GM12865 (cell line): ENCODE measurements at places on chromosomes 5 and 9.

DNA sequence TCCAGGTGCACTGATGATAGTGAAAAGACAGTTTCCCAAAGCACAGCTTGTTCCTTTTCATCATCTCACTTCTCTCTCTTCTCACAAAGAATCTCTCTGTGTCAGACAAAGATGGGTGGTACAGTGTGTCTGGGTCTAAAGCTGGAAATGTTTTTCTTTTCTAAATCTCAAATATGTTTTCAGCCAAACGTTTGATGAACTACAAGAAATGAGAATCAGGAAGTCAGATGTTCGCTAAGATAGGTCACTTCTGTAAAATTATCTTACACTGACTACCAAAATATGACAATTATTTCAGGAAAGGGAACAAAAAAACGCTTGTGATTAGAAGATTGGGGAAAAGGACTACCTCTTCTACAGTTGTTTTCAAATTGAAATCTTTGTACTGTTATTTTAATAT lies 708.8 kb downstream of the PTPRD start:
- no peak for DNase-seq

DNA sequence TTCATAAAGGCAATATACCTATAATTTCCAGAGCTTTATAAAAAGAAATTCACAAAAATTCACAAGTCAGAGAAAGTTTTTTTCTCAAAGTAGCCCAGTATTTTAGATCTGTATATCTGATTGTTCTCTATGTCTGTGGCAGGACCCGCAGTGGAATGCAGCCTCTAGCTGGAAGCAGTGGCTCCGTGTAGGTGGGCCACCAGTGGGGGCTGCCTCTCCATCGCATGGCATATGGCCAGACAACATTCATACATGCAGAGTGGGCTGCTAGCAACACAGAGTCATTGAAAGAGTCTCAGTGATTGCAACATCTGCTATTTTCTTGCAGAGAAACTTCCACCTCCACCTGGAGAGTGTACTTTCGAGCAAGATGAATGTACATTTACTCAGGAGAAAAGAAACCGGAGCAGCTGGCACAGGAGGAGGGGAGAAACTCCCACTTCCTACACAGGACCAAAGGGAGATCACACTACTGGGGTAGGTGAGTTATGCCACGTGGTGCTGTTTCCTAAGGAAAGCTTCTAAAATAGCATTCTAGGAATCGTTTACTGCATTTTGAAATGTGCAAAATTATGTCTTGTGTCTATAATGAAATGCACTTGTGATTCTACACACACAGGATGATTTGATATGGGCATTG lies 88.5 kb upstream of the SMC5 start:
- no peak for DNase-seq

GRCh38 chr5:62331921-62332320 lies 25.9 kb downstream of the KIF2A start:
- DNase-seq: no peak

DNA sequence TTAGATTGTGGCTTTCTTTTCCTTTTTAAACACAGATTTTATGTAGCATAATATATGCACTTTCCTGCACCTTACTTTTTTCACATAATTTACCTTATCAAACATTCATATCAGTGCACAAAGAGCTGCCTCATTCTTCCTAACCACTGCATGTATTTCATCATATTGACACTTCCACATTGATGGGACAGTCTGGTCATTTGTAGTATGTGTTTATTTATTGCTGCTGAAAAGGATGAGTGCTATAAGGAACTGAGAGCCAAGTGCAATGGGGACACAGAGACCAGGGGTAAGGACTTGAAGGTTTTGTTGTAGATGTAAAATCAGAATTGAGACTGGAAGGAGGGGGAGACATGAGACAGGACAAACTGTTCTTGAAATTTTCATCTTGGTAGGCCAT lies 193.8 kb downstream of the SMARCA2 start:
- no peak for DNase-seq

DNA sequence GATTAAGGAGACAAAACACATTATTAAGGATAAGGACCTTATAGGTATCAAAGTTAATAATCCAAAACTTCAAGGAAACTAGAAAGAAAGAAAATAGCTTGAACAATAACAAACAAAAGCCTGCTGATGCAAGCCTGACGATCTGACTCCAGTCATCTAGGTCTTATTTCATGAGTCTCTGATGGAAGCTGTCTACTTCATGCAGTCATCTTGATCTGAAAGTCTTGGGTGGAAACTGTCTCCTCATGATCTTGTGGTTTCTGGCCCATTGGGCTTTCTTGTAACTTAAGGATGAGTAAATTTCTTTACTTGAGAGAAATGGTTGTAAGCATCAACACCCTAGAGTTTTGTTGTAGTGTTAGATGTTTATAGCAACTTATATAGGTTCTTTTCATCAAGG lies 20.6 kb upstream of the PSIP1 start:
- peak; percentile 65 for DNase-seq

DNA sequence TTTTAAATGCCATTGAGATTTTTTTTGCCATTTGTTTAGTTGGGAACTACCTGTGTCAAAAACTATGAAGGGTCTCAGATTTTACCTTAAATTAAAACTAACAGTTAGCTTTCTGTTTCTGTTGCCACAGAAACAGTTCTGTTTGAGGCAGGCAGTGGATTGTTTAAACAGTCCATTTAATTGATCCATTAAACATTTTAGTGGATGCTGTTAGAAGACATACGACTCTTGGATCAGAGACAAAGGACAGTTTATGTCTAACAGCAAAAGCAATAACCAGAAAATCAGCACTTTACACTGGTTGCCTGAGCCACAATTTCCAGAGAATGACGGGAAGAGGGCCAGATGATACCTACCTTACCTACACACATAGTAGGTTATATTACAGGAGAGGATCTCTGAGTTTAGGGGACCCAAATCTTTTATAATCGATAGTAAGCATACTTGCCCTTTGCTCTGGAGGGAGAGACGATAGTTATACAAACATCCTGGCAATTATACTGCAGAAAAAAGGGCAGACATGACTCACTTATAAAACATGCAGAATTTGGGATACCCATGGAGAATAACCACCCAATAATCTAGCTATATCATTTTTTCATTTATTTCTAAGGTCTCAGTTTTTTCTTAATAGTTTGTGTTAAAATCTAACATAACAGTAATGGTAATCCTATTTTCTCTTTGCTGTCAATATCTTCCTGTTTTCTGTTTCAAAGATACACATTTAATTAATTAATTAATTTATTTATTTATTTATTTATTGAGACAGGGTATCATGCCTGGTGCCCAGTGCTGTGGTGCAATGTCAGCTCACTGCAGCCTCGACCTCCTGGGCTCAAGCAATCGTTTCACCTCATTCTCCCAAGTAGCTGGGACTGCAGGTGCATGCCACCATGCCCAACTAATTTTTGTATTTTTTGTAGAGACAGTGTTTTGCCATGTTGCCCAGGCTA lies 136.7 kb upstream of the TNFAIP8 start:
- DNase-seq: no peak

DNA sequence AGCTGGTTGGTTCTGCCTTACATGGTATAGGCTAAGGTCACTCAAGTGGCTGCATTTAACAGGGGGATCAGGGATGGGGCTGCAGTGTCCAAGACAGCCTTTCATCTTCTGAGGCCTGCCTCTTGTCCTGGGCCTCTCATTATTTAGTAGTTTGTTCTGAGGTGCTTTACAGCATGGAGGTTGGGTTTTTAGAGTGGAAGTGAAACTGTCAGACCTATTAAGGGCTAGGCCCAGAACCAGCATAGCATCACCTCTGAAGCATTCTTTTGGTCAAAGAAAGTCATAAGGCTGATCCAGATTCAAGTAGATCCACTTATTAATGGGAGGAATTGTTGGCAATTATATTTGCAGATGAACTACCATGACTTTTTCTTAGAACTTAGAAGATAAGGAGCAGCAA lies 146.0 kb upstream of the NMUR2 start:
- DNase-seq: no peak

DNA sequence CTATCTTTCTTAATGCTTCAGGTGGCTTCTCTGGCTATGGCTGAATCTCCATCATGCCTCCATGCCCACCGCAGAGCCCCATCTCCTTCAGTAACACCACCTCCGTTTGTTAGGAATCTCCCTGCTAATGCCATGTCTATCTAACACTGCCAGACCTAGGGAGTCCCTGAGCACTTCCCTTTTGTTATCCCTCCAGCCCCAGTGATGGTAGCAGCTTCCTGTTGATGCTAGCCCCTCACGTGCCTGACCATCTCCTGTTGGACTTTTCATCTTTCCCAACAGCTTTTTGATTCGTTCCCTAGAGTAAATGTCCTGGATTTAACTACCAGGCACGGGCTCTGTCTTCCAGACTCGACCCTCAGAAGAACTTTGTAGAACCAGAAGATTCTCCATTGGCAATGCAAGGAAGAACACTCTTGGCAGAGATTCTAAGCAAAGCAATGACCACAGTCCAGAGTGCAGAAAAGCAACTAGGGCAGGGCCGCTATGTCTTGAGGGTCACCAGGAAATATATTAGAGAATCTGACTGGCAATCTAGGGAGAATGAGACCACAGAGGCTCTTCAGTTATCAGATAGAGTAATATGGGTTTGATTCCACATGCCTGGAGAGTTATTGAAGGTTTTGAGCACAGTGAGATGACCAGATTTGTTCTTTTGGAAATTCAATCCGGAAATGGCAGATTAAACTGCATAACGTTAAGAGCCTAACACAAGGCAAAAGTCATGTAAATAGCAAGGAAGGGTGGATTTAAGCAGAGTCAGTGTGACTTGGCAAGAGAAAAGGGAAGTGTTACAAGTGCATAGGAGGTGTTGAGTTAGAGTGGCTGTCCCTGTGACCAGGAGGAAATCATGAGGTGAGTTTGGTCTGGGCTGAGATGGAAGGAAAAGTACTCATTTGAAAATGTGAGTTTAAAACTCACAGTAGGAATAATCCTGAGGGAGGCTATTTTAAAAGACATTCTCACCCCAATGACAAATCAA lies 555.2 kb downstream of the ACTL7B start:
- no peak for DNase-seq

DNA sequence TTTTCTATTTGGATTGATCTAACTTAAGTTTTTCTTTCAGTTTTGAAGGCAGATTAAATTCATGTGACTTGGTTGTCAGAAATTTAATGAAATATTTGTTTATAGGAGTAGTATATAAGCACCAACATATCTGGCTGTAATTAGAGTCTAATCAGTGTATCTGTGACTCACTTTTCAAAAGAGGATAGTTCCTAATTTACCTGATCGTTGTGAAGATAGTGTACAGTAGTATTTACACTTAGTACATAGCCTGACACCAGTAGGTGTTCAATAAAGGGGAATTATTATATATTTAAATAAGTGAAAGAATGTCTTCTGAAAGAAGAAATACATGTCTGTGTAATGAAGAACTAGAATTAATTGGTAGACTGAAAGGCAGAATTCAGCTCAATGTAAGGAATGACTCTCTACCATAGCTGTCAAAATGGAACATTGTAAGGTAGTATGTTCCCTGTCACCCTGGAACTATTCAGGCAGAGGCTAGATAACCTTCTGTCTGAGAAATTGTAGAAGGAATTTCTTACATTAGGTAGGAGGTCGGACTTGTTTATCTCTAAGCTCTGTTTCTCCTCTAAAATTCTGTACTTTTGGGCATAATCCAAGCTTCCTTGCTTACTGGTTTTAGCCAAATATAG lies 8.6 kb downstream of the TGFBR1 start:
- no peak for DNase-seq

GRCh38 chr5:159880676-159881075 lies 35.6 kb upstream of the ADRA1B start:
- DNase-seq: no peak

DNA sequence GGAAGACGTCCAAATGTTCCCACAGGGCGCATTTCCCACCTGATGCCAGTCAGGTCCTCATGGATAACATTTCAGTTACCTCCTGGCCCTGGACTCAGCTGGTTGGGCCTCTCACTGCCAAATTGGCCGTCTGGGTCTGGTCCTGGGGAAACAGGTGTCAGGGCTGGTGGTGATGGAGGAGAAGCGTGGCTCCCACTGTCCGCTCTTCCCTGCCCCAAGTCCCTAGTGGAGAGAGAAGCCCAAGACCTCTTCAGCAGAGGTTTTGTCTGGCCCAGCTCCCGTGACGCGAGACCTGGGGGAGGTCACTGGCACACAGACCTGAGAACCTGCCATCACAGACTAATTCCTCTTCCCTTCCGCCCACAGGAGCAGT lies 27.8 kb upstream of the PRDM12 start:
- no peak for DNase-seq

- DNase-seq: no peak
These were observed 14.8 kb downstream of the ODF2 start for GRCh38 chr9:128470560-128470959.

GRCh38 chr9:14565352-14566016 lies 127.7 kb downstream of the ZDHHC21 start:
- DNase-seq: peak; percentile 4

DNA sequence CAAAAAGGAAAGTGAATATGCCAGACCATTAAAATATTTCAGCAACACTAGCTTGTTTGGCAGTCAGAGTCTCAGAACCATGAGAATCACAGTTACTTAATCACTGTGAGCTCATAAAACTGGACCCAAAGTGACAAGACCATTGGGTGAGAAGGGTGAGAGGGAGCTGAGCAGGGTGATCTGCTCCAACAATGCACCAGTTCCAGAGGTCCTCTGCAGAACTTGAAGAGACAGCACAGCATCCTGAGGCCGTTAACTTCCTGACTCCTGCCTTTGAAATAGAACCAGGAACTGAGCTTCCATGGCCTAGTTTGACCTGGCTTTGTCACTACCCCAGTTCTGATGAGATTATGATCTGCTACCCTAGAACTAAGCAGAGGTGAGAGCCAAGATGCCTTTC lies 57.4 kb downstream of the NFIB start:
- no peak for DNase-seq

GRCh38 chr5:32004404-32004803 lies 169.7 kb downstream of the GOLPH3 start:
- peak; percentile 29 for DNase-seq

GRCh38 chr5:6494939-6495338 lies 46.3 kb downstream of the UBE2QL1 start:
- no peak for DNase-seq

DNA sequence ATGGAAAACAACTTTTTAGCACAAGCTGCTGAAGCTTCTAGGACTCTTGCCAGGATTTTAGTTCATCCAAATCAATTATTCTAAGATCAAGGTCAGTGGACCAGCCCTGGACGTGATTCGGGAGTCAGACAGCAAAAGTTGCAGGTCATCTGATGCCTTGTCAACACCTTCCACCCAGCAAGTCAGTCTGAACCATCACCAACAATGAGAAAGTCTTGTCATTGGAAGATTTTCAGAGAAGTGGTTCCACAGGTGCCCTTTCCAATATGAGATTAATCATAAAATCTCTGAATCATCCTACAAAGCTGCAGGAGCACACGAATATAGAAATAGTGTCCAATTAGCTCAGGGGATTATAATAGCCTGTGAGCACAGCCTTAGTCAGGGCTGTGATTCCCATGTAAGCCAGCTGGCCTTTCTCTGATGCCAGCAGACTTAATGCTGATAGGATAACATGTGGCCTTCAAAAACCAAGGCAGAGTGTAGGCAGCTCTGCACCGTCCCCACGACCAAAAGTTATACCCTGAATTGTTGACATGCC lies 445.0 kb upstream of the TRPC7 start:
- DNase-seq: no peak

- DNase-seq: no peak
These were observed 25.7 kb downstream of the FAM174A start for GRCh38 chr5:100560860-100561259.
